ENCODE measurements at places on chromosomes 12 and 14.
A peak's percentile ranks its signal among the peaks of the same experiment; 100 is the strongest.

GRCh38 chr14:96470331-96470730 lies 31.9 kb upstream of the PAPOLA start:
- DNase-seq: no peak

DNA sequence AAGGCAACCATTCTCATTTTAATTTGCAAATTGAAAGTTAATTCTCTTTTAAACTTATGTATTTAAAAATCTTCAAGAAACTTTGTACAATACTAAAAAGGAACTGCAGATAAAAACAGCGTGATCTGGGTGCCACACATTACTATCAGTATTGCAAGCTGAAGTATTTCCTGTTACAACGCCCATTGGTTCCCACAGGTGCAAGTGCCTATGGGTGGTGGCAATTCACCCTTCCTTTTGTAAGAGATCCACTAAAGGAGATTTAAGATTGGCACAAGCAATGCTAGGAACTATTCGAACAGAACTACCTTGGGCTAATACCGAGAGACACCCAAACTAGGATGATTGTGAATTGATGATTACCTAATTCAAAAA lies 13.2 kb downstream of the TAOK3 start:
- no peak for DNase-seq

- no peak for DNase-seq
These were observed 16.8 kb upstream of the FOS start for GRCh38 chr14:75261820-75262219.

- no peak for DNase-seq
These were observed 29.2 kb upstream of the SPTLC2 start for GRCh38 chr14:77645520-77646230.

GRCh38 chr12:43338848-43339526 lies 213.0 kb downstream of the ADAMTS20 start:
- no peak for DNase-seq

GRCh38 chr14:68634332-68634731 lies 158.5 kb downstream of the ZFP36L1 start:
- DNase-seq: no peak

DNA sequence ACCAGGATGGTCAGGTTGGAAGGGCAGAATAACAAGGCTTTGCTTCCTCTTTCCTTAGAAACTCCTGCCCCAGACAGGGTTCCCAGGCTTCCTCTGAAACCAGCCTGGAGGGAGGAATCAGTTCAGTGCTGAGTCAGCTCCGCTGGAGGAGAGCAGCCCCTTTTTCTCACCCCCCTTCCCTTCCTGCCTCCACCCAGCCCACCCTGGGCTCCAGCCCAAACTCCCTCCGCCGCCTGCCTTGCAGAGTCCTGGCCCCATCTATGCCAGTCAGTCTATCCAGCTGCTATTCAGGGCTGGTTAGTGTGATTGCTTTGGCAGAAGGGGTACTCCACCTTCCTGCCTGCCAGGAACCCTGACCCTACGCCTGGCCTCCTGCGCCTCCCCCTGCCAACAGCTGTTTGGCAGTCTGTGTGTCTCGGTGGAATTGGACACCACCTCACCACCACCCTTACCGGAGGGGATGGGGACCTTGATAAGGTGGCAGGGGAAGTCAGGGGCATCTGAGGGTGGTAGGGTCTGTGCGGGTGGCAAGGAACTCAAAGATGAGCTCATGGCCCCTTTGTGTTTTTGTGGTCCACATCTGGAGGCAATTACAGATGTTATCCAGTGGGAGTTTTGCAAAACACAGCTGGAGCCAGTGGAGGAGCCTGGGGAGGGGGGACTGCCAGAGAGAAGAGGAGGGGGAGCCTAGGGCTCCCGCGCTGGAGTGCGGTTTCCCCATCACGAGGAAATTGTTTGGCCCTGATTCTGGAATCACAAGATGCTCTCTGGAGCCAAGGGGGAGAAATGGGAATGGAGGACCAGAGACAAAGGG lies 12.2 kb downstream of the MMP14 start:
- DNase-seq: no peak

GRCh38 chr14:39310051-39310450 lies 76.3 kb downstream of the MIA2 start:
- DNase-seq: no peak

- no peak for DNase-seq
These were observed 14.4 kb downstream of the NIN start for GRCh38 chr14:50816395-50817047.

GRCh38 chr12:57372233-57372632 lies 58.6 kb downstream of the R3HDM2 start:
- DNase-seq: no peak

DNA sequence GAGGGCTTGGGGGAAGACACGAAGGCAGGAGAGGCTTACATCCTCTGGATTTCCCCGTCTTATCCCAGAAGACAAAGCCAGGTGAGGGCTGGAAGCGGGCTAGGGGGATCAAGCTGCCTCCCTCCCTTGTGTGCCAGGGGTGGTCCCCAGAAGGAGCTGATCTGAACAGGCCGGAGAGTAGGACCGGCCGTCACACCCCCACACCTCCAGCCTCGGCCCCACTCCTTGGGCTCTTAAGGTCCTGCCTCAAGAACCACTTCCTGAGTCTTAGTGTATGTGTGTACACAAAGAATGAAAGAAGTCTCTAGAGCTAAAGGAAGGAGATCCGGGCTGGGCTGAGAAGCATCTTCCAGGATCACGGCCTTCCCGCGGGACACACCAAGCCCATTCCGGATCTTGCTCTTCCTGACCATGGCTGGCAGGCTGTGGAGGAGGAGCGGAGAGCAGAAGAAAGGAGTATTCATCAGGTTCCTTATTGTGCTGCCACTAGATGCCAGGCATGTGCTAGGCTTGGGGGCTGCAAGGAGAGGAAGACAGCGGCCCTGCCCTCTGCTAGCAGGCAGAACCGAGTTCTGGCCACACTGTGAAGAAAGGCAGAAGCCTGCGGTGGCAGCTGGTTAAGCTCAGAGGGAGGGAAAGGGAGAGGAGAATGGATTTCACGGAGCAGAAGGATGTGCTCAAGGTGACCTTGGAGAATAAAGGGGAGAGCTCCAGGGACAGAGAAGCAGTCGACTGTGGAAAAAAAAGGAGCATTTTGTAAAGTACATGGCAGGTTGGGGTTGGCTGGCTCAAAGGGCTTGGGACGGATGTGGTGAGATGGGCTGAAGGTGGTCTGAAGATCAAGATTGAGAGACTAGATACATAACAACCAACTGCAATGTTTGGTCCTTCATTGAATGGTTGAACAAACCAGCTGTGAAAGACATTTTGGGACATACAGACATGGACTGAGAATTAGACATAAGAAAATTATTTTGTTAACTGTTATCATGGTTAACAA lies 1.3 kb upstream of the CD63 start:
- DNase-seq: no peak

GRCh38 chr14:99244941-99245563 lies 26.9 kb downstream of the BCL11B start:
- DNase-seq: no peak

DNA sequence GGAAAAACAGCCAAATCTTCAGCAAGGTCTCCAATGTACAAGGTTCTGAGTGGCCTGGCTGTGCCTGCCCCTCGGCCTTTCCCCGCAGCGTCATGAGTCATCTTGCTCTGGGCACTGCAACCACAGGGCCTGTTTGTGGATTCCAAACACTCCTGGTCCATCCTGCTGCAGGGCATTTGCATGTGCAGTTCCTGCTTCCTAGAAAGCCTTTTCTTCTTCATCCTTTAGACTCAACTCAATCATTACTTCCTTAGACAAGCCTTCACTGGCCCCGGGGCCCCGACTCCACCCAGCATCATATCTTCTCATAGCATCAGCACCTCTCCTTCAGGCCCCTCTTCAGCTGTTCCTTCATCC lies 101.8 kb upstream of the EGLN3 start:
- DNase-seq: no peak

- no peak for DNase-seq
These were observed 185.3 kb upstream of the FBXO33 start for GRCh38 chr14:39617537-39617936.

- DNase-seq: no peak
These were observed 36.1 kb upstream of the SLC16A7 start for GRCh38 chr12:59559696-59560095.

DNA sequence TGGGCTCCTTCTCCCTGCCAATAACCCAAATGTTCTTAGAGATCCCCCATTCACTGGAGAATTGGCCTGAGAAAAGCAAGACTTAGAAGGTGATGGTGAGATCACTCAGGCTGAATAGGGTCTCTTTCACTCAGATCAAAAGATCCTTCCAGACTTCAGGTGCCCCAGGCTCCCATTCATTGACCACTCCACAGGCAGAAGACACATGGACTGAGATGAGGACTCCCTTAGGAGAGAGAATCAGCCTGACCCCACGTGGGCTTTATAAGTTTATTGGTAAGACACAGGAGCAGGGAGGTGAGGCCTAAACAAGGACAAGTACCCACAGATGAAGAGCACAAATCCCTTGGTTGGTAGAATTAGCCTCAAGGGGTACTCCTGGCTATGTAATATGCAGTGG lies 6.1 kb upstream of the KRT72 start:
- no peak for DNase-seq

- no peak for DNase-seq
These were observed 1.8 kb downstream of the TBC1D30 start for GRCh38 chr12:64826234-64826633.

DNA sequence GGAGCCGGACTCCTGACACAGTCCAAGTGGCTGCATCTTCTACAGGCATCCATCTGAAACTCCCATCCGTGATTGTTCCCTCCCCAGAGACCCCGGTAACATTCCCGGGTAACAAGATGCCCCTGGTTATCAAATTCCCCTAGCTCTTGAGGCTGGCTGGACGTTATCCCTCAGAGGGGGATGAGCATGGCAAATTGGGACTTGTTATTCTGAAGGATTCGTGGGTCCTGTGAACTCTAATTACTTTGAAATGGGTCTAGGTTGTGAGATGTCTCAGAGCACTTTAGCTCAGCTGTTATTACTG lies 642 bp upstream of the PAN2 start:
- no peak for DNase-seq

- peak; percentile 15 for DNase-seq
These were observed 12.8 kb downstream of the ZFYVE1 start for GRCh38 chr14:73014105-73014504.

DNA sequence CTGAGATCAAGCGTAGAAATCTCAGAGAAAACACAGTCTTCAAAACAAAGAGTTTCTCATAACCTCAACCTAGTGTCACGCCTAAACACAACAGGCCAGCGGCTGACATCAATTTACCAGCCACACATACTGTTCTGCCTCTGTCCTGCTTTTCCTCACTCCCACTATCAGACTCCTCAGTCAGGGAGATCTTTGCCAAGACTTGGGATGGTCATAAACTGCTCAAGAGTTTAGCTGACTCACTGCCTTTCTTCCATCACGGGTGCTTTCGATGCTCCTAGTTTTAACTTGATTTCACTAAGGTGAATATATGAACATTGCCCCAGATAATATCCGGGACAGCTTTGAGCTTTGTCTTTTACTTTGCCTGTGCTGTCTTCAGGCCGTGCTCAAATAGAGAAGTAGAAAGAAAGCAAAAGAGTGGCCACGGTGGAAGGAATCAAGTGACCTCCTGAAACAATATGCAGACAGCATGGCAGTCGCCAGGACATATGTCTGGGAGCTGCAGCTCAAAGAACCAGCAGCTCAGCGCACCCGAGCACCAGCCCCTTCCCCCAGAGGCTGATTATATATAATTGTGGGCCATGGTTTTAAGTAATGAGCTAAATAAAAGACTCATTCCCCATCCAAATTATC lies 12.1 kb downstream of the MDM1 start:
- no peak for DNase-seq

GRCh38 chr12:50986966-50987737 lies 34.8 kb downstream of the HIGD1C start:
- DNase-seq: no peak

DNA sequence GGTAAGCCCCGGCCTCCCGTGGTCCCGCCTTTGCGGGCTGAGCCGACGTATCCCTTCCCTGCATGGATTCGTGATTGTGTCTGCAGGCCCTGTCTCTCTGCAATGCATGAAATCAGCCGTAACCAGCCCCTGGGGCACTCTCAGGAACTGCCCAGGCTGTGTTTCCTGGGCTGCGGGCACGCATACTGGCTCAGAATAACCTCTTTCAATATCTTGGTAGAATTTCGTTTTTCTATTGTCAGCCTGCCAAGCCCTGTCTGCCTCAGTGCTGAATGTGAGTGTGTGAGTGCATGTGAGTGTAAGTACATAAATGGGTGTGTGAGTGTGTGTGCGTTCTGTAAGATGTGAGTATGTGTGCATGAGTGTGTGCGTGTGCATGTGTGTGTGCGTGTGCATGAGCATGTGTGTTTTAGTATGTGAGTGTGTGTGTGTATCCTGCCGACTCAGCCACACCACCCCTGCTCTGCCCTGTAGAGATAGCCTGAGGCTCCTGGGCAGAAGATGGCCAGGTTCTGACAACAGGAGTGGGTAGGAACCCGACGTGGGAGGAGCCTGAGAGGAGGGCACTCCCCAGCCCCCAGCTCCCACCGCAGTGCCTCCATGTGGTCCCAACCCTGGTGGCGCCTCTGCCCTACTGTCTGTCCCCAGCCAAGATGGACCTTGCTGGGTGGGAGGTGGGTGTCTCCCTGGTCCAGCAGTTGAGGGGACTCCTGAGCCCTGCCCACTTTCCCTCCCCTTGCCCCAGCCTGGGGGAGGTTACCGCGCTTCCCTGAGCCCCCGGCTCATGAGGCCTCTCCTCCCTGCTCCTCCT lies 268.8 kb downstream of the ADGRD1 start:
- no peak for DNase-seq

DNA sequence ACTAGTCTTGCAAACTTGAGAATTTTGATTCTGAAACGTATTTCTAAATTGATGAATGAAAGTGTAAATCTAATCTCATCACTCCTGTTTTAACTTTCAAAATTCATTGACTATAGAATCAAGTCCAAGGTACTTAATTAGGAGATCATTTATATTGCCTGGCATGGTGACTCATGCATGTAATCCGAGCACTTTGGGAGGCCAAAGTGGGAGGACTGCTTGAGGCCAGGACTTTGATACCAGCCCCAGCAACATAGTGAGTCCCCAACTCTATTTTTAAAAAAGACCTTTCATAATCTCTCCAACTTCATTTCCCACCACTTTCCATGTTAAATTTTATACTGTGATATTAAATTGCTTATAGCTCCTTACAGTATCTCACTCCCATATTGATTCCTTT lies 3.0 kb upstream of the MIPOL1 start:
- DNase-seq: no peak

GRCh38 chr14:101761032-101761880 lies at the start of gene PPP2R5C:
Gene PPP2R5C, plus strand, starts transcription at chr14:101761709. Its CDS starts 185 bp downstream, at chr14:101761894.
- peak; percentile 91 for DNase-seq

GRCh38 chr12:6347367-6348338 lies 5.8 kb upstream of the TNFRSF1A start:
- DNase-seq: no peak

DNA sequence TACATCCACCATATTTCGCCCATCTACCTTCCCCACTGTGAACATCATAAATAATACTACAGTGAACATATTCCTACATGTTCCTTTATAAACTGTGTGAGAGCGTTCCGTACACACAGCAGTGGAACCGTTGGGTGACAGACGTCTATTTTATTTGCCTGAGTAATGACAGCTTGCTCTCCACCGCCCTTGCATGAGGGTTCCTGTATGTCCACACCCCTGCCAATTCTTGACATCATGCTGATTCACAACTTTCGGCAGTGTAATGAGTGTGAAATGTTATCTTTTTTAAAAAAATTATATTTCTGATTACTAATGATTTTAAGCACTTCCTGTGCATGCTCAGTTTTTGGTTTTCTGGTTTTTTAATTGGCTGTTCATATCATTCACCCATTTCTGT lies 4.3 kb upstream of the RAD52 start:
- DNase-seq: no peak

All from GM18507 (cell line).